Keratinocyte (primary cell): ENCODE measurements at places on chromosomes 6 and 20. TPM values are rescaled to one million over a fixed set of nuclear protein-coding genes. Genes with fewer than 3 reads are reported as not detected.

GRCh38 chr6:48110436-48111142 lies 408 bp downstream of the PTCHD4 start:
- DNase-seq, result no peak

DNA sequence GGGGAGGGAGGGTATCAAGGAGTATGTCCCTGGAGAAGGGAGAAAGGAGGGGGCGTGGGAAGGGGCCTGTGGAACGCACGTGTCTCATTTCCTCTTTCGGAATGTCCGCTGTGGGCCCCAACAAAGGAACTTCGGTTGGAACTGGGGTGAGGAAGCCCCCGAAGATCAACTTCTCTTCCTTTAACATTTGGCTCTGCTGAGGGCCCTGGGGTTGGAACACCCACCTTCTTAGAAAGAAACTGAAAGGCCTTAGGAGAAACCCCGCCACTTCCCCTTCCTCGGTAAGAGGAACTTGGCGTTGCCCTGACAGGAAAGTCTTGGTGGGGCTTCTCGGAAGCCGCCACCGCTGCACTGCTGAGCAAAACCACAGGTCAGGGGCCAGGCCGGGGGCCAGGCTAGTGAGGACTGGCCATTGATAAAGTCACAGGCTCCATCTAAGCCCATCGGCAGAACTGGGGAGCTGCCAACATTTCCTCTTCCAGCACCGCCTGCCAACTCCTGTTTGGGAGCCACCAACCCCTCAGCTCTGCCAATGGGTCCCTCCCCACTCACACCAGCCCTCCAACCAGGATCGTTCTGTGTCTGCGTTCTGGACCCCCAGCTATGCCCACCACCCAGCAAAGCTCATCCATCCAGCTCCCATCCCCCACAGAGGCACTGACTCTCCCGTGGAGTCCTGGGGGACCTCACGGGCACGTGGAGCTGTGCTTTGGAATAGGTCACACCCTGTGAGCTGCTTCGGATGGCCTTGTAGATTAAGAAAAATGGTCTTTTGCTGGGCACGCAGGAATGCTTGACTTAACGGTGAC lies 44.8 kb downstream of the FGD2 start:
- DNase-seq, result no peak

The ATP5F1E gene
- 48.3 to 100 TPM (median 99.7 TPM) in 3 replicates for polyA plus RNA-seq

- no peak for DNase-seq
Observed at GRCh38 chr6:165571721-165572132, 91.3 kb downstream of the PDE10A start.

DNA sequence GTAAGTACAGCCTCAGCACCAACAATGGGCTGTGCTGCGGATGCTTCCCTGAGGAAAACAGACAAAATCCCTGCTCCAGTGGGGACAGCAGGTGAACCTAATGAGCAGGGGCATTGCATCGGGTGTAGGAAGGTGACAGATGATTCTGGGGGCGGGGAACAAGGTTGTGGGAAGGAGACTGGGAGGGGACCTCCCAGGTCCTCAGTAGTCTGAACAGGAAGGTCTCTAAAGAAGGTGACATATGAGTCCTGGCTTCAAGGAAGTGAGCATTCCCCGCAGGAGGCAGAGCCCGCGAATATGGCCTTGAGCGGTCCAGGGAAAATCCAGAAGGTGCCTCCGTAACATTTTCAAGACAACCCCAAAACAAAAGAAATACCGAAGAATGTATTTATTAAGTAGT lies 19.4 kb downstream of the ULBP1 start:
- DNase-seq, result no peak

The FAM83B gene
- polyA plus RNA-seq, result 19.3 to 30.3 TPM (median 26.5 TPM) in 3 replicates

DNA sequence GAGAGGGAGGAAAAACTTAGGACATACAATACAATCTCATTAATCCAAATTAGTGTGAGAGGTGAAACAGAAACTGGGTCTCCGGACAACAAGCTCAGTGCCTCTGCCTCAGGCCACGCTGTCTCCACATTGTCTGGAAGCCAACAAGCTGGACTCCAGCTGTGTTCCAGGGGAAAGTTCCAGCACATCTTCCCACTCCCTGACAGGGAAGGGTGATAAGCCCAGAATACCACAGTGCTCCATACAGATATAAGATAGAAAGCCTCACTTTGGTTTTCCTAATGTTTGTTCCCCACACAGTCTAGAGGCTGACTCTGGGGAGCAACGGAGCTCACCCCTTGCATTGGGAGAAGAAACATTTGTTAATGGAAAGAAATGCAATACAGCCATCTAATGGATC lies 117.1 kb upstream of the SPTLC3 start:
- DNase-seq, result no peak

The TCP11 gene
- polyA plus RNA-seq, result not detected in 3 replicates

DNA sequence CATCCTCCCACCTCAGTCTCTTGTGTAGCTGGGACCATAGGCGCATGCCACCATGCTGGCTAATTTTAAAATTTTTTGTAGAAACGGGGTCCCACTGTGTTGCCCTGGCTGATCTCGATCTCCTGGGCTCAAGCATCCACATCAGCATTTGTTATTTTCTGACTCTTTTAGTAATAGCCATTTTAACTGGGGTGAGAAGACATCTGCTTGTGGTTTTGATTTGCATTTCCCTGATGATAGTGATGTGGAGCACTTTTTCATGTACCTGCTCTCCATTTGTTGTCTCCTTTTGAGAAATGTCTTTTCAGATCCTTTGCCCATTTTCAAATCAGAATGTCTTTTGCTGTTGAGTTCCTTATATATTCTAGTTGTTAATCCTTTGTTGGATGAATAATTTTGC lies 22.2 kb upstream of the TULP4 start:
- DNase-seq, result no peak

GRCh38 chr20:44552950-44553908 lies 29.1 kb upstream of the PKIG start:
- no peak for DNase-seq

DNA sequence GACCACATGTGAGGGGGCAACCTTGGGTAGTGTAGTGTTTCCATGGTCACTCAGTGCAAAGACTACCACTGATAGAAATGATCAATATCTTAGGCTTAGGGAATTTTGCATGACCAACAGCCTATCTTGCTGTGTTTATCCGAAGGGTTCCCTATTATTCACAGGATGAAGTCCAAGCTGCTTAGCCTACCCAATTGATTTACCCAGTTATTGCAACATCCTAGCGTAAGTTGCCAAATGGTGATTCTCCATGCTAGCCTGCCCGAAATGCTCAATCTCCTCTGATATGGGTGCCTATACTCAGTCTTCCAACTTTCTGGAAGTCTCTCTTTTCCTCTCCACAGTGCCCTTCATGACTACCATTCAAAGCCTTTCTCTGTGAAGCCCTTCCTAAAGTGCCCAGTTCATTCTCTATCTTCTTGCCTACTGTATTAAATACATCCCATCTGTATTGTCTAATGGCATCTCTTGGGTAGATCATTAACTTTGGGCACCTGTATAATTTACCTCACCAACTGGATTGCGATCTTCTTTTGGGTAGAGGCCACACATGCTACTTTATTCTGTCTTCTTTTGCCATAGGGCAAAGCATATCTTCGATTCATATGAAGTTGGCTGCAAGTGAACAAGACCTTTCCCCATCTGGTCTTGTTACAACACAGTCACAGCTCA lies 240.5 kb downstream of the CLIC5 start:
- no peak for DNase-seq

DNA sequence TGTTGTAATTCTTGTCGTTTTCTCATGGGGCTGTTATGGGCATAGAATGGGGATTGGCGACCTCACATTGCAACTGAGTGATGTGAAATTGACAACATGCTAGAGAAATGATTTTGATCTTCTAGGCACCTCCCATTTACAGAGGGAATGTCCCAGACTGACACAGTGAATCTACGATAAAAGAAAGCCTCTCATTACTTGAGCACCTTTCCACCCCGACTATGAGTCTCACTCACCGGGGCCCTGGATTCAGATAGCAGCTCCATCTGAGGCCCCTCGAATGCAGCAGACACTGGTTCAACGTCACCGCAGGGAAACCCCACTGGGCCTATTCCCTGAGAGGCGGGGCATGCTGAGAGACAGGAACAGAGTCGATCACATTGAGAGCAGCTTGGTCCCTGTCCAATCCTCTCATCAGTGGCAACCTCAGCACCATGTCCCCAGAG lies 49.1 kb downstream of the NFATC2 start:
- no peak for DNase-seq

The C20orf204 gene
- 0.06 to 0.08 TPM (median 0.06 TPM) in 3 replicates for polyA plus RNA-seq

The DSP gene
- 254 to 286 TPM (median 255 TPM) in 3 replicates for polyA plus RNA-seq

The MED20 gene
- polyA plus RNA-seq, result 34.0 to 37.5 TPM (median 34.8 TPM) in 3 replicates

- no peak for DNase-seq
Observed at GRCh38 chr6:69584913-69585729, 211.7 kb downstream of the LMBRD1 start.

GRCh38 chr6:155472886-155473285 lies 17.2 kb upstream of the NOX3 start:
- DNase-seq, result no peak

GRCh38 chr6:166439366-166440091 lies 56.8 kb upstream of the MPC1 start:
- DNase-seq, result no peak

DNA sequence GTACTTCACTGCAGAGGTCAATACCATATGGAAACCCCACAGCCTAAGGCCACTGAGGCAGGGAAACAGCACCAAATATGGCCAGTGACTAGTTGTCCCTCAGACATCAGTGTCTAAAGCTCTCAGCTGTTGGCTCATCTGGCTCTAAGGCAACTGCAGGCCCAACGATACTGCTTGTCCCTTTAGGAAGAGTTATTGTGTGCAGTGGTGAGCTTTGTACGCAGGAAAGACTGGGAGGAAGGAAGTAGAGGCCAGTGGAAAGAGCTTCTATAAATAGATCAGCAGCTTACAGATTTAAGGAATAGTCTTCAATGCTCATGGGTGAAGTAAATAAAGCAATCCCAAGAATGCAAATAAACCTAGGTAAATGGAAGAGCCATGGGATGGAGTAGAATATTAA lies 29.3 kb downstream of the DNAAF9 start:
- DNase-seq, result no peak

- DNase-seq, result no peak
Observed at GRCh38 chr6:138588805-138589434, 89.6 kb upstream of the NHSL1 start.

DNA sequence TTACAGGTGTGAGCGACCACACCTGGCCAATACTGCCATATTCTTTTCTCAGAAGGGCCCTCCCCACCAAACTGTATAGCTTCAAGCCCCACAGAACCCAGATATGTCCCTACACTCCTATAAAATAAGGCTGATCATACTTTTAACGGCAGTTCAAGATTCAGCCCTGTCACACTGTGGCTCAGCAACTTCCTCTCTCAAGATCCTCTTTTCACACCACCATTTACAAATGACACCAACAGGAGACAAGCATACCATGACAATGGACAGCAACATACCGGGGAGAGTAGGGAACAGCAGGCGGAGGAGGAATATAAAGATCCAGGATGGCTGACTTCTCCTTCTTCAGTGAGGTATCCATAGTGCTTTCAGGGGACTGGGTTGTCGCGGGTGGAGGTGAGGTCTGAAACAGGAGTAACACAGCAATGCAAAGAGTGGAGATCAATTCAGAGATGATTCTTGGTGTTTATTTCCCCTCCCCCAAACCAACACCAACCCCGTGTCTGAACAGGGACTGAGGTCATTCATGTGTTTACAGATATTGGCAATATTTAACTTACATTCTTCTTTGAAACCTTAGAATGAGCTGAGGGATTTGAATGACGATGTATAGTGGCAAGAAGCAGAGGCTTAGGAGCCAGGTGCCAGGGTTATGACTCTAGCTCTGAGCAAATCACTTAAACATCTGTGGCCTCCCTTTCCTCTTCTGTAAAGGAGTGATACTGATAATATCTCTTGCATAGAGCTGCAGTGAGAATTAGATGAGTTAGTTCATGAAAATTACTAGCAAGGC lies 57.6 kb upstream of the IPCEF1 start:
- no peak for DNase-seq

The TFAP2A gene
- polyA plus RNA-seq, result 25.5 to 30.2 TPM (median 27.7 TPM) in 3 replicates

DNA sequence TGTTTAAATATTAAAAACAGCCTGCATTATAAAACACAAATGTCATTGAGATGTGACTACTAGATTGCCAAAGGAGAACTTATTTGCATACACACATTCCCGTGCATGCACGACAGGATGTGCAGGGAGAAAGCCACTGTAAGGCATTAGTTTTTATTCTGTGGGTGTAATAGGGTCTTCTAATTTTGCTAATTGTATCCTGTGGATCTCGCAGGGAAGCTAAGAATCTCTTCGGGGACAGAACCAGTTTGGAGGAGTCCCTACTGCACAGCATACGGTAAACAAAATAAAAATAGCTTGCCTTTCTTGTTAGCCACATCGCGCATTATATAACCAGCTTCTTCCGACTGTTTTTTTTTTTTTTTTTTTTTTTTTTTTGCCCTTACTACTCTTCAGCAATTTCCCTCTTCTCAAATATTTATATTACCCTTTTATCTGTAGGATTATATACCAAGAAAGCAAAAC lies 2.0 kb downstream of the ATXN1 start:
- no peak for DNase-seq

The C20orf144 gene
- polyA plus RNA-seq, result 0.02 to 0.03 TPM in 2 of 3 replicates, not detected in the other

- DNase-seq, result no peak
Observed at GRCh38 chr6:138971601-138972000, 16.5 kb downstream of the REPS1 start.

The MCUR1 gene
- polyA plus RNA-seq, result 8.3 to 15.3 TPM (median 12.2 TPM) in 3 replicates

GRCh38 chr20:17840423-17840822 lies 128.2 kb downstream of the SNX5 start:
- no peak for DNase-seq

GRCh38 chr6:15682965-15683822 lies 20.4 kb upstream of the DTNBP1 start:
- DNase-seq, result no peak

DNA sequence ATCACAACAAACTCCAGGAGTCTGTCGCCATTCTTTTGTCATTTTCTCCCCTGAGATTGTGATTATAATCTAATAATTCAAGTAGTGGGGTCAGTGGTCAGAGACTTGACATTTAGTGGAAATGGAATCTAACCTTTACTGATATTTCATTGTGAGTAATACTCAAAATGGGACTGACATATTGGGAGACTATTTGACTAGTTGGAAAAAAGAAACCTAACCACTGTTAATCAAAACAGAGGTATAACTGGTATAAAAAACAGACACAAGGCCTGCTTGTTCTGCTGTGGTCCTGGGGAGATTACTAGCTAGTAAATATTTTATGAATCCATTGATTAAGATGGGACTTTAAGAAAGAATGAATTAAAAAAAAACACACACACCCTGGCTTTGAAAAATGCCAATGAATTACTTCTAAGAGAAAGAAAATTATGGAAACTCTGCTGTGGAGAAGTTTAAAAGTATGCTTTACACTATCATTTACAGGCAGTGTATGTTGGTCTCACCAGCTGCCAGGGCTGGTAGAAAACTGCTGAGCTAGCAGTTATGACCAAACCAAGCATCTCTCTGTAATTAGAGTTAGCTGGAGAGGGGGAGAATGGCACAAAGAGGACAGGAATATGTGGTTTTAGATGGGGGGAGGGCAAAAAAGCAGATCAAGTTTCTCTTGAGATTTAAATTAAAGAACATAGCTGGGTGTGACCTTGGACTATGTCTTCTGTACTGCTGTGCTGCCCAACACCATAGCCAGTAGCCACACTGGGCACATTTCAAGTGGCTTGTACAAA lies 103.7 kb downstream of the FYN start:
- no peak for DNase-seq

GRCh38 chr6:45479834-45480751 lies 102.4 kb upstream of the SUPT3H start:
- no peak for DNase-seq

- DNase-seq, result no peak
Observed at GRCh38 chr6:108752733-108753590, 95.3 kb upstream of the ARMC2 start.
